ENCODE measurements at places on chromosomes 1 and 21.

DNA sequence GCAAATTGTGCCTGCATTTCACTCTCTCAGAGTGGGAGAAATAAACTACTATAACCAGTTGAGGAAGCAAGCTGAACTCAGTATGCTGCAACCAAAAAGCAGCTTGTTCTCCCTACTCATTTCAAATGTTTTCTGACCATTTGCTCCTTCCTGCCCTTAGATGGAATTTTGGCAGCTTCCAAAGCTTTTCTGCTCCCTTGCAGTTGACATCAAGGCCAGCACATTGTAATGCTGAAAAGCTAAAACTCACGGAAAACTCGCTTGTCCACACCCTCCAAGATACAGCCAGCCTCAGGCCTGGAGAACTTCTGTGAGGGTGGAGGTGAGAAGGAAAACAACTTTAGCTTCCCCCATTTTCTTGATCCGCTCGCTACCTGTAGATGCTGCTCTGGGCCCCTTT is 5.0 kb upstream of the CHML start:
- H3K27me3 ChIP-seq: no peaks in the 10 kb centered on the region
- no peaks in the 10 kb centered on the region for H3K36me3 ChIP-seq
- no peak for DNase-seq
- no peak overlapping the region for H3K4me3 ChIP-seq
- H3K27ac ChIP-seq: no peak overlapping the region

GRCh38 chr1:71634159-71634558 is 553.3 kb upstream of the ZRANB2 start:
- H3K4me1 ChIP-seq: no peaks in the 10 kb centered on the region
- no peak overlapping the region for H3K27ac ChIP-seq
- no peaks in the 10 kb centered on the region for H3K27me3 ChIP-seq
- no peak for DNase-seq

DNA sequence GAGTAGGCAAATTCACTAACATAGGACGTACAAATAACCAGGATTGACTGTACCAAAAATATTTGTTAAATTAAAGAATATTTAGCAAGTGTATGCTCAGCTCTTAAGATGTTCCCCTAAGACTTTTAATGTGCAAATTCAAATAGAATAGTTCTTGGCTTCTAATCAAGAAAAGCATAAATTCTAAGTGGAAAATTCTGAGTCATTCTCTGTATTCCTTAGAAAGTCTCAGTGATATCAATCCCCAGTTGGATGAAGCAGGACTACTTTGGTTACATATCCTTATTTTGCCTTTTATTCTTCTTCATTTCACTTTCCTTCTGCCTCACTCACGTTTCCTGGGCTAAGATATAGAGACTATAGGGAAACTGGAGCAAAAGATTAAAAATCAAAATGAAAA is 130.2 kb downstream of the IFI44 start:
- no peaks in the 10 kb centered on the region for H3K36me3 ChIP-seq
- no peak for DNase-seq
- H3K27ac ChIP-seq: no peak overlapping the region
- H3K4me3 ChIP-seq: no peak overlapping the region
- no peaks in the 10 kb centered on the region for H3K27me3 ChIP-seq
- H3K4me1 ChIP-seq: no peaks in the 10 kb centered on the region

DNA sequence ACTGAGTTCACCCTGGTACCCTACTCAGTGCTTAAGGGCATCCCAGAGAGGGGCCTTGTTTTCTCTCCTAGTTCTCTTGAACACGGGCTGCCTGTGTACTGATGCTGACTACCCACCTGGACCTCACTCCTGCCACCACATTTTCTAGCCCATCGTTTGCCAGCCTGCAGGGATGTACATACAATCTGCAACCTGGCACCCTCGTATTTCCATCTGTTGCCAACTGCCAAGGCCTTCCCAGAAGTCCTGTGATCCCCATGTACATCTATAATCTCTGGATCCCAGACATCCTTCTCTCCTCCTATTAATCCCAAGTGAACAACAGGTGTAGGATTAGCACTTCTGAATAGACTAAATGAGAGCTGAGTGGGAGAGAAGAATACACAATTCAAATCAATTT is 212.0 kb downstream of the SLC45A1 start:
- DNase-seq: no peak
- H3K36me3 ChIP-seq: no peaks in the 10 kb centered on the region
- no peak overlapping the region for H3K4me3 ChIP-seq
- no peak overlapping the region for H3K27ac ChIP-seq

- no peak overlapping the region for H3K27ac ChIP-seq
- H3K4me3 ChIP-seq: no peak overlapping the region
- no peaks in the 10 kb centered on the region for H3K4me1 ChIP-seq
- H3K36me3 ChIP-seq: no peaks in the 10 kb centered on the region
- DNase-seq: peak; percentile 53
Observed at GRCh38 chr1:153404768-153405167, 11.6 kb upstream of the S100A7A start.

- H3K4me3 ChIP-seq: no peak overlapping the region
- H3K36me3 ChIP-seq: no peaks in the 10 kb centered on the region
- H3K27me3 ChIP-seq: no peaks in the 10 kb centered on the region
- H3K27ac ChIP-seq: no peak overlapping the region
Observed at GRCh38 chr21:41869771-41870170, 9.4 kb downstream of the PRDM15 start.

GRCh38 chr1:110412576-110412975 is 5.1 kb upstream of the LAMTOR5 start:
- H3K27ac ChIP-seq: peak overlapping the region; percentile 25
- no peak overlapping the region for H3K4me3 ChIP-seq
- peak; percentile 26 for DNase-seq
- no peaks in the 10 kb centered on the region for H3K27me3 ChIP-seq
- H3K36me3 ChIP-seq: no peaks in the 10 kb centered on the region
